ENCODE measurements at places on chromosomes 1 and 21.

DNA sequence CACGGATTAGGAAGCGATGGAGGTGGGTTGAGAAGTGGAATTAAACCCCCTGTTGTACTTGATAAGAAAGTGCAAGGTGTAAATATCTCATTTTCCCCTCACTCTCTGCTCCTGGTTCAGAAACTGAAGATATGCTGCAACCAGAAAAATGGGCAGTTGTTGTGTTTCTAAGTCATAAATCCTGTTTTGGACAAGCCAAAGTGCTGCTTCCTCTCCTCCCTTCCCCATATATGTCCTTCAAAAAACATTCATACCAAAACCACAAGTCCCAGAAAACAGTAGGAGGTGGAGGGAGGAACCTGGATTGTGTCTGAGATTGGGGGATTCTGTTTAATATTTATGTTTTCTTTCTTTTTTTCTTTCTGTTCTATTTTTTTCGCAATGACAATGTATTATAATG, 13.6 kb upstream of the ZNF362 start:
- no peak for DNase-seq

DNA sequence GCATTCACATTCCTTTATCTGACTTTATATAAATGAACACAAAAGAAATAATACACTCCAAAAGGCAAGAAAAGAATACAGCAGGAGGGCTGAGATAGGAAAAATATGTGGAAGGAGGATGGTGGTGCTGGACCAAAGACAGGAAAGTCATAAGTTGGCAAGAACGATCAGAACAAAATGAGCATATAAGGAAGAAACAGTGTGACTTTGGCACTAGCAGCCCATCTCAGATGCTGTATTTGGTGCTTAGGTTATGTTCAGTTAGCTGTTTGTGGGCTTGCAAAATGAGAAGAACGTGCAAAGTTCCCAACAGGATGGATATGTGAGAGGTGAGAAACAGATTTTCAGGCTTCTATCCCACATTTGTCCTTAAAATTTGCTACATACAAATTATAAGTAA, 719.8 kb upstream of the ADGRL4 start:
- no peak for DNase-seq

GRCh38 chr1:31412732-31413404, at the start of gene SERINC2:
Gene SERINC2, plus strand, starts transcription at chr1:31413213. Its CDS starts 53 bp downstream, at chr1:31413266.
- no peak for DNase-seq

DNA sequence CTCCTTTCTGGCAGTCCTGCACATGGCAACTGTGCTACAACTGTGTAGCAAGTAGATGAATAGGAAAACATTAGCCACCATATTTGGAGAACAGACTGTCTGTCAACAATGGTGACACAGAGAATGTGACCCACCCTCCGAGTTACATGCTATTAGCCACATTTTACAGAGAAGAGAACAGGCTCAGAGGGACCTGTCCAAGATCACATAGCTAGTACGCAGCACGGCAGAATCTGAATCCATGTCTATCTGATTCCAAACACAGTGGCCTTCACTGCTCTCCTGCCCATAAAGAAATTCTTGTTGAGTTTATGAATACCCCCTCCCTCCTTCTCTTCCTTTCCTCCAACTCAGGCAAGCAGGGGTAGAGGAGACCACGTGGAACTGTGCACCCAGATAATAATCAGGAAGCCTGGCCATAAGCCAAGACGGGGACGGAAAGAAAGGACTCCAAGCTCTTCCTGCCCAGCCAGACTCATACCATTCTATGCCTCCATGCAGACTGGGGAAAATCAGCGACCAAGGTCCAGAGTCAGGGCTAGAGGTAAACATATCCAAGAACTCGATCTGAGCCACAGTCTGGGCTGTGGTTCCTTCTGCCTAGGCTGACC, 78.8 kb downstream of the TRABD2B start:
- DNase-seq = no peak

DNA sequence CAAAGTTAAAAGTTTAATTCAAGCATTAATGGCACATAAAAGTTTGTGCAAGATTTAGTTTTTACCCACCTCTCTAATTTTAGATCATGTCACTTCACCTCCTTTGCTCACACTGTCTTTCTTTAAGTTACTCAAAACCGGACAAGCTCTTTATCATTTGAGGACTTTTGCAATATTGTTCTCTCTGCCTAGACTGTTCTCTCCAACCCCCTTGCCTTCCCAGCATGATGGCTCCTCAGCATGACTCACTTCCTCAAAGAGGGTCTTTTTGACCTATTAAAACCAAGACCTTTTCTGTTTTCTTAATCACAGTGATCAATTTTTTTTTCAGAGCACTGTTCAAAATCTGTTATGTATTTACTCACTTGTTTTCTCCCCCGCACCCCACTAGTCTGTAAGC, 61.3 kb downstream of the XKR8 start:
- no peak for DNase-seq

GRCh38 chr1:205286335-205286950, 35.1 kb downstream of the NUAK2 start:
- peak; percentile 29 for DNase-seq
